ENCODE measurements at places on chromosomes 12 and 14.

- DNase-seq = no peak
Measured at GRCh38 chr12:57756406-57757341, 1.8 kb downstream of the MARCHF9 start.

GRCh38 chr12:25320123-25321006 lies 69.6 kb upstream of the KRAS start:
- no peak for DNase-seq

DNA sequence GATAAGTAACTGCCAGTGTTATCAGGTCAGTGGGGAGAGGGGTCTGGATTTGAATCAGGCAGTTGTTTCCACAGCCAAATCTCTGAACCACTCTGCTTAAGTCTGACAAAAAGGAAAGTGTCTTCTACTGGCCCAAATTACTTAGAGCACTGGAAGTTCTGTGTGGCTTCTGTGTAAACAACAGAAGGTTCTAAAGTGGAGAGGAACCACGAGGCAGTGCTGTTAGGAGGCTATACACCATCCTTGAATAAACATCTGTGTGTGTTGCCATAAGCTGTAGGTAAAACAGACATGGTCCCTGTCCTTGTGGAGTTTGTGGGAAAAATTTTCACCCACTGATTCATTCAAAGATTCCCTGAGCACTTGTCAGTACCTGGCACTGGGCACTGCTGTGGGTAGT lies 50.0 kb downstream of the GALNT4 start:
- DNase-seq = no peak

GRCh38 chr14:39766397-39767000 lies 334.3 kb upstream of the FBXO33 start:
- no peak for DNase-seq

GRCh38 chr12:19326102-19326501 lies 113.2 kb upstream of the AEBP2 start:
- DNase-seq = no peak

GRCh38 chr12:131441060-131441396 lies 269.9 kb upstream of the SFSWAP start:
- no peak for DNase-seq

DNA sequence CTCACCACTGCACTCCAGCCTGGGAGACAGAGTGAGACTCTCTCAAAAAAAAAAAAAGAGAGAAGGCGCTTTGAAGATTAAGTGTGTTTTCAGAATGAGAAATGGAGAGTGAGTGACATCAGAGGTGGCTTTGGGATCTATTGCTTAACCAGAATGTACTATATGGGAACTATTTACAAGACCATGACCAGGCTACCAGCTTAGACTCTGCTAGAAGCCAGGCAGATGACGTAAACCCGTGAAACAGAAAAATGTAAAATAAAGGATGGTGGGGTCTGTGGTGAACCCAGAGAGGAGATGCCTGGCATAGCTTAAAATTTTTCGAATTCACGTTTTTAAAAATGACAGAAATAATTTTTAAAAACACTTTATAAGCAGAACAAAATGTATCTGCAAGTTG lies 82.0 kb downstream of the IFT43 start:
- no peak for DNase-seq

- DNase-seq = no peak
Measured at GRCh38 chr12:70002097-70002911, 177.3 kb downstream of the MYRFL start.

GRCh38 chr12:59166457-59166856 lies 246.2 kb upstream of the LRIG3 start:
- no peak for DNase-seq

DNA sequence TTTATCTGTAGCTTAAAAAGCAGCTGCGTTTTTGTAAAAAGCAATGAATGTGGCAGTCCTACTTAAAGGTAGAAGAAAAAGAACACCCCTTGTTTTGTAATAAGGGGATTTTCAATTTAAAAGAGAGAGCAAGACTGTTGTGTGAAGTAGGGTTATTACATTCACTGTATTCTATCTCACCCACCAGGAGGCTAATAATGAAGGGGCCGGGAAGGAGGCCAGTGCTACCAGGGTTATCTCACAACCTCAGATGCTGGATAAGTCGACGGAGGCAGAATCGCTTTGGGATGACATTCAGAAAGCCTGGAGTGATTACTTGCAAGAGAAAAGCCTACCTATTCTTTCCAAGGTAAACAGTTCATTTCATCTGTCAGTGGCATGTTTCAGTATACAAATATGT lies 97.7 kb downstream of the RMST start:
- DNase-seq = no peak

DNA sequence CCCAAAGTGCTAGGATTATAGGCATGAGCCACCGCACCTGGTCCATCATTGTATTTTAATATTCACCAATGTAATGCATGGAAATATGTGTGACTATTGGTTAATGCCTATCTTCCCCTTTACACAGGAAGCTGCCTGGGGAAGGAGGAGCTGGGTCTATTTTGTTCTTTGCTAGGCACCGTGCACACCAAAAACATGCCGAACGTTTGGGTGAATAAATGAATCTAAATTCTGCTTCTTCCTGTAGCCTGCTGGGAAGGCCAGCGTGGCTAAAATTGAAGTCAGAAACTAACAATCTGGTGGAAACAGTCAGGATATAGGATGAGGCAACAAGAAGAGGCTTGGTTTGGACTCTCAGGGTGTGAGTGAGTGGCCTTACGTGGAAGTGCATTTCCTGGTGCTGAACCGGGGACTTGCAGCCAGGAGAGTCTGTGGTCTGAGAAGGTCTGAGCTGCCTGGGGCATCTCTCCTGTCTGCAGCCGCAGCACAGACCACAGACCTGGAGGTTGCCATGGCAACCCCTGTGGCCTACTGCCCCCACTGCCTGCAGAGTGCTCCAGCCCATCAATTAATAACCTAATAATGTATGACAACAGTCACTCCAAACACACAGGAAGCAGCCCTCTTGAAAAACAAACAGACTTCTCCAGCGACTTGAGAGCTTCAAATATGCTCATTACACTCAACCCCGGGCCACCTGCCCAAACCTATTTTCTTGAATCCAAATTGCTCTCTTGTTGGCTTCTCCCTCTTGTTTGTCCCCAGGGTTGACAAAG lies 5.5 kb upstream of the GPR68 start:
- peak; percentile 41 for DNase-seq

- DNase-seq = no peak
Measured at GRCh38 chr14:92603309-92604242, 90.0 kb downstream of the RIN3 start.

DNA sequence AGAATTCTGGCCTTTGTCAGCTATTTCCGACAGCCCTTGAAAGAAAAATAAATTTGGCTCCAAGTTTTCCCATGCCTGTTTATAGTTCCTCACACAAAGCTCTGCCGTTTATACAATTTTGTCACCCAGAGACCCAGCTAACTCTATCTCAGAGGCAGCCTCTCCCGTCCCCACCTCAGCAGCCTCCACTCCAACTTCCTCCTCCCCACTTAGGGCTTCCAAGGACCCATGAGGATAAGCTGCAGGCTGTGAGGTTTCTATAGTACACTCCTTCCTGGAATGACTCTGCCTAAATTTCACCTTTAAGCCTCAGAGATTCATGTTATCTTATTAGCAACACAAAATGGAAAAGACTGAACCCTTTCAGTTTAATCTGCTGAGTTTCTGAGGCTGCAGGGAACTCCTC lies 71.8 kb downstream of the TTC9 start:
- no peak for DNase-seq

GRCh38 chr14:22847661-22848341 lies 11.4 kb downstream of the MMP14 start:
- no peak for DNase-seq

GRCh38 chr12:125552295-125552694 lies 487.1 kb downstream of the AACS start:
- no peak for DNase-seq

DNA sequence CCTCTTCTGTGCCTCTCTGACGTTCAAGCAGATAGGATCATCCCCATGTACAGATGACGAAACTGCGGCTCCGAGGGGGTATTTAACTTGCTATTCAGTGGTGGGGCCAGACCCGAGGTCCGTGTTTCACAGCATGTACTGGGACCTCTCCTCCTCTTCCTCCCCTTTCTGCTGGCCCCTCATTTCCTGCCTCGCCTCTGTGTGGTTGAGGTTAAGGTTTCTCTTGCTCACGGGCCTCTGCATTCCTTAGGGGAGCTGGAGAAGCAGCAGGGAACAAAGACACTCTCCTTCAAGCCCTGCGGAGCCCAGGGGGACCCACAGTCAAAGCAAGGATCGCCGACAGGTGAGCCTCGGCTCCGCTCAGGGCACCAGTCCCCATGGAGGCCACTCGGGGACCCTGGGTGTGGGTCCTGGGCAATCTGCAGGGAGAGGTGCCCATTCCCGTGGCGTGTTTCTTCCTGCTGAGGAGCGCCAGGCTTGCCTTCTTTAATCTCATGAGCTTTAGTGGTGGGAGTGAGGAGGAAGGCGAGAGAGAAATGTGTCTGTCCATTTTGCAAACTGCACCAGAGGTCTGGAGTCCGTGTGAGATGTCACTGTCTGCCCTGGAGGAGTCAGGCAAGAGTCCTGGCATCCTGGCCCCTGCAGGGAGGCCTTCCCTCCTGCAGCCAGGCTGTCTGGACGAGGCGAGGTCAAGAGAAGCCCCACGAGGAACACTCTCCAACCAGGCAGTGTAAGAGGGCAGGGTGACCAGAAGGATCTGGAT lies 45.0 kb downstream of the SLC6A12 start:
- DNase-seq = no peak

- DNase-seq = no peak
Measured at GRCh38 chr12:120574106-120574505, 7.1 kb downstream of the POP5 start.

- DNase-seq = no peak
Measured at GRCh38 chr14:28653521-28653920, 113.1 kb upstream of the FOXG1 start.

- DNase-seq = no peak
Measured at GRCh38 chr14:69324341-69324931, 64.5 kb downstream of the GALNT16 start.

- no peak for DNase-seq
Measured at GRCh38 chr12:19010726-19011125, 118.8 kb upstream of the PLEKHA5 start.

DNA sequence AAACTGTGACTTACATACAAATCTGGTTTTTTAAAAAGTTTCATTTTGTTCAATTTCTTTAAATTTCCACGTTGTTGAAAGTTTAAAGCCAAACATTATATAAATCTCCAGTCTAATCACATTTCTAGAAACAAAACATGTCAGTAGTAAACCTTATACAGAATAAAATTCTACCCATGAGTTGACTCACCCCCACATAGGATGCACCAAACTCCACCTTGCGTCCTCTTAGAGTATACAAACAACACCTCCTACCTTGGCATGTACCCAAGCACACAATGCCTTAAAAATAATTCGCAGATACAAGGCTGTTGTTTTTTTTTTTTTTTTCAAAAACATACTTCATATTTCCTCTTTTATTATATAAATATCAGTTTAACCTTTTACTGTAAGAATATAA lies 3.3 kb downstream of the FBXL14 start:
- no peak for DNase-seq

DNA sequence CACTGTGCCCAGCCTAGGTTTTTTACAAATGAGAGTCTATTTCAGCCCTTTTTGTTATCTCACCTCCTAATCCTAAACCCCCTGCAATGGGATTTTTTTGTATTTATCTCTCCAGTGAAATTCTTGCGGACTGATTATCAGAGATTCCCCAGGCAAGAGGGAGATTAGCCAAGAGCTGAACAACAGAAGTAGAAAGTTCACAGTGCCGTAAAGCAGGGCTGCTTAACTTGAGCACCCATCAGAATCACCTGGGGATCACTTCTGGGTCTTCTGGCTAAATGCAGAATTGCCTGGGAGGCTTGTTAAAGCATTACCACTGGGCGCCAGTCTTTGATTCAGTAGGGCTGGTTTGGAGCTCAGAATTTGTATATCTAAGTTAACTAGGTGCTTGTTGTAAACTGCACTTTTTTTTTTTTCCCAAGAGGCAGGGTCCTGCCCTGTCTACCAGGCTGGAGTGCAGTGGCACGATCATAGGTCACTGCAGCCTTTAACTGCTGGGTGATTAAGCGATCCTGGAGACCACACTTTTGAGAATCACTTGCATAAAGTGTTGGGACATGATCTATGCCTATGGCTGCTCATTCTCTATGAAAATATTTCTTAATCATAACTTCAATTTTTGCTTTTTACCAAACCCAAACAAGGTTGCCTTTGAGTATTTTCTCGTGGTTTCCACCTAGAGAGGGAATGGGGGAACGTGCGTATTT lies 1.1 kb upstream of the DPPA3 start:
- DNase-seq = no peak

- no peak for DNase-seq
Measured at GRCh38 chr12:123522164-123522563, 11.4 kb downstream of the RILPL1 start.

DNA sequence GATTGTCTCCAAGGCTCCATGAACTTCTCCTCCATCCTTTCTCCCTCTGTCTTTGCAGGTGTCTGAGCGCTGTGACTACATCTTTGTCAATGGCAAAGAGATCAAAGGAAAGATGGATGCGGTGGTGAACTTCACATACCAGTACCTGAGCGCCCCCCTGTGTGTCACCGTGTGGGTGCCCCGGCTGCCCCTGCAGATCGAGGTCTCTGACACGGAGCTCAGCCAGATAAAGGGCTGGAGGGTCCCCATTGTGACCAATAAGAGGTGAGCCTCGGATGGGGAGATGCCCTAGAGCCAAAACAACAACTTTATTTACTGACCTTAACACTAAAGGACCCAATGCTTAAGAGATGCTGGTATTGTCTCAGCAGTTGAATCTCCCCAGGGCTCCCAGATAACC lies 130.0 kb downstream of the SLC15A4 start:
- no peak for DNase-seq

DNA sequence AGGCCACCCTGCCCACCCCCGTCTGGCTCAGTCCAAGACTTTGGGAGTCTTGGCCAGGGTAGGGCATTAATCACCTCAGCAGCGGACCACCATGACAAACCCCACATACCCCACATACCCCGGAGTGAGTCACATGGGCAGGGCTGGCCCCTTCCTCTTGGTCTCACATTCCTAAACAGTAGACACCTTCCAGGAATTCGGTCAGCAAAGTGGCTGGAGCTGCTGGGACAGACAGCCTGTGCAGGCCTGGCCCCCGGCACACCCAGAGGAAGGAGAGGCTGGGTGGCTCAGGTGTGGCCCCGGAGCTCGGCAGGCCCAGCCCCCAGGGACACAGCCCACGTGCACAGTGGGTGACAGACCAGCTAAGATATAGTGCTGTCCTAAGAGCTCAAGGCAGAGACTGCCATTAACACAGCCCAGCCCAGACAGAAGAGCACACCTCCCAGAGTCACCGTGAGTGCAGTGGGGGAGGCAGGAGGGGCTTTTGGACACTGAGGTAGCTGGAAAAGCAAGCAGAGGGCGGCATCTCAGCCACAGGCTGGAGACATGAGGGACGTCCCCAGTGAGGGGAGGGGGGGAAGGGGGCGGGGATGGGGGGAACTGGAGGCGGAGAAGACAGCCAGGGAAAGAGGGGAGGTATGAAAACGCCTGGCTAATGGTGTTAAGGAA lies 24.0 kb downstream of the CCDC85C start:
- DNase-seq = no peak

DNA sequence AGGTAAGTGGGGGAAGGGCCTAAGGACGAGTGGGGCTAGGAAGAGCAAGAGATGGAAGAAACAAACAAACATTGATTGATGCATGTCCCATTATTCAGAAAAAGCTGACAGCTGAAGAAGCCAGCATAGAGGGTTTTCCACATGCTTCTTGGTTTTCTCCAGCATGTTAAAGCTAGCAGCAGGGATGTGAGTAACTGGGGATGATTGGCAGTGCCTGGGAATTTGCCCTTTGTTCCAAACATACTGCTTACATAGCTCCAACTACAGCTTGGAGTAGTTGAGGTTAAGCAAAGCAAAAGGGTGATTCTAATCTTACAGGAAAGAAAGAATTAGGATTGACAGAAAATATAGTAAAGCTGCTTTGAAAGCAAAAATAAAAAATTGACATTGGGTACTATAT lies 68.0 kb upstream of the IFNG-AS1 start:
- no peak for DNase-seq

GRCh38 chr14:68564191-68564825 lies 228.6 kb downstream of the ZFP36L1 start:
- no peak for DNase-seq
